Fibroblast of skin of left biceps (primary cell): ENCODE measurements at places on chromosomes 1 and 21.

GRCh38 chr1:163273766-163274441 is 47.9 kb upstream of the NUF2 start:
- DNase-seq: no peak

DNA sequence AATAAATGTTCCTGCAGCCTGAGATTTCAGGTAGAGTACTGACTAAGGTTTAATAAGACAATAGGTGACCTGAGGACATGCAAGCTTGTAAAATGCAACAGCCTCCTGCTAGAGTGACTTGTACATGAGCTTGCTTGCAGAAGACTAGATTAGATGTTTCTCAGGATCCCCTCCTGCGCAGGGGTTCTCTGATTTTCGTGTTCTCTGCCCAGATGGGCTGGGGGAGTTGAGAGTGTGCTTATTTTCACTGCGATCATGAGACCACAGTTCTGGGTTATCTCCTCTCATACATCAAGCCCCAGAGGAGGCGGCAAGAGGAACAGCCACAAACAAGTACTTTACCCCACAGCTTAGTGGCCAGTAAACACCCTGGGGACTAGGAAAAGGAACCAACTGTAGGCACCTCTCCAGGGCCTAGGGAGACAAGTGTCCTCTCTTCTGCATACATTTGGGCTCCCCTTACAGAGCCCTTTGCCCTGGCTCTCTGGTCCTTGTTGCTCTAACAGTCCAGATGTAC is 8.0 kb downstream of the TMEM81 start:
- DNase-seq: no peak

DNA sequence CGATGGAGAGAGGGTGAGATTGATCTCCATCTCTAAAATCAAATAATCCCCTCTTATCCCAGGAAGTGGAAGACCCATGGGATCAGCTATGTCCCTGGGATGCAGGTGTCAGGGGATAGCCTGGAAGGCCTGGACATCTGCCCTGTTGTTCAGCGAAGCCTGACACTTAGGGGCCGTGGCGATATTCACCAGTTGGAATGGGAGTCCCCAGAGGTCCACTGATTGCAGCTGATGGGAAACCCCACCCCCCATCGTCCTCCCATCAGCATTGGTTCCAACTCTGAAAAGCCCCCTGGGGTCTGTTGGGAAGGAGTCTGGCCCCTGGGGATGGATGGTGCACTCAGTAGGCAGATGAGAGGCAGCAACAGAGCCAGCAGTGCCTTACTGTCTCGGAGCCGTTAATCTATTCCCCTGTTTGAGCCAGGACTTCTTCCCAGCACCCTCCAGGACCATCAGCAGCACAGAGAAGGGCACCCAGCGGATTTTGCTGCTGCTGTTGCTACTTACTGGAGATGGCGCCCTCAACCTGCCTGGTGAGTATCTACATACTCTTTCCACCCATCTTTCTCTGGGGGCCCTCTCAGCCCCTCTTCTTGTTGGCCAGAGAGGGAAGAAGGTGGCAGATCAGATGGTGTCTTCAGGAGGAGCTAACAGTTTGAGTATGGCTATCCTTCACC is 13.4 kb downstream of the CATSPER4 start:
- no peak for DNase-seq

DNA sequence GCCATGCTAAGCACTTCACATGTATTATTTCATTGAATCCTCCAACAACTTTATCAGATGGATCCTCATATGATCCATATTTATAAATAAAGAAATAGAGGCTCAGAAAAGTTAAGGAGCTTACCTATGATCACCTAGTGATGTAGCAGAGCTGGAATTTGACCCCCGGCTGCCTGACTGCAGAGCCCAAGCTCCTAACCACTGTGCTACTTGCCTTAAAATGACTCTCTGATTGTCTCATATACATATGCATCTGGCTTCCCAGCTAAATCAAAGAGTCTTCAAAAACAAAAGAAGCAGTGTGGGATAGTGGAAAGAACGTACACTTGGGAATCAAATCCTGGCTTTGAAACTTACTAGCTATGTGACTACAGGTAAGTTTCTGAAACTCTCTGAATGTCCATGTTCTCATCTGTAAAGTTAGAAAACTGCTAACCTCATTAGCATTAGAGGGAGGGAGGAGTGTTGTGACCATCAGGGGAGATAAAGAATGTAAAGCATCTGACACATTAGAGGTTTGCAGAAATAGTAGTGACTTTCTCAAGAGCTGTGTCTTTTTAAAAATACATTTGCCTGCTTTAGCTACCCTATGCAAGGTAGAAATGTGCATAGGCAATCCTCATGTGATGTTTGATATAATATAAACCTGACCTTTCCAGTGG is 67.2 kb upstream of the BARHL2 start:
- no peak for DNase-seq

DNA sequence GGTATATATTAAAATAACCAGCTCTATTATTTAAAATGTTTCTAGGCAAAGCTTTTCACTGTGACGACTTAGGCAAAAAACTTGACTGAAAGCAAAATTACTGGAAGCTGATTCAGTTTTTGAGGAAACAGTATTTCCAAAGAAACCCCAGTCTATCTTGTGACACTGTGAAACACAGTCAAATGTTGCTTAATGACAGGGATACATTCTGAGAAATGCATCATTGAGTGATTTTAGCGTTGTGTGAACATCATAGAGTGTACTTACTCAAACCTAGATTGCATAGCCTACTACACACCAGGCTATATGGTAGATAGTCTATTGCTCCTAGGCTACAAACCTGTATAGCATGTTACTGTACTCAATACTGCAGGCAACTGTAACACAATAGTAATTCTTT is 116.9 kb upstream of the KCNK1 start:
- no peak for DNase-seq
